Stimulated activated CD8-positive, alpha-beta memory T cell treated with anti-CD3 and anti-CD28 coated beads, Interleukin-7, amount 100 ng/mL, for 1 hour (primary cell): ENCODE measurements at places on chromosomes 4 and X.

- DNase-seq: no peak
Observed at GRCh38 chr4:168082379-168082778, 10.0 kb upstream of the ANXA10 start.

DNA sequence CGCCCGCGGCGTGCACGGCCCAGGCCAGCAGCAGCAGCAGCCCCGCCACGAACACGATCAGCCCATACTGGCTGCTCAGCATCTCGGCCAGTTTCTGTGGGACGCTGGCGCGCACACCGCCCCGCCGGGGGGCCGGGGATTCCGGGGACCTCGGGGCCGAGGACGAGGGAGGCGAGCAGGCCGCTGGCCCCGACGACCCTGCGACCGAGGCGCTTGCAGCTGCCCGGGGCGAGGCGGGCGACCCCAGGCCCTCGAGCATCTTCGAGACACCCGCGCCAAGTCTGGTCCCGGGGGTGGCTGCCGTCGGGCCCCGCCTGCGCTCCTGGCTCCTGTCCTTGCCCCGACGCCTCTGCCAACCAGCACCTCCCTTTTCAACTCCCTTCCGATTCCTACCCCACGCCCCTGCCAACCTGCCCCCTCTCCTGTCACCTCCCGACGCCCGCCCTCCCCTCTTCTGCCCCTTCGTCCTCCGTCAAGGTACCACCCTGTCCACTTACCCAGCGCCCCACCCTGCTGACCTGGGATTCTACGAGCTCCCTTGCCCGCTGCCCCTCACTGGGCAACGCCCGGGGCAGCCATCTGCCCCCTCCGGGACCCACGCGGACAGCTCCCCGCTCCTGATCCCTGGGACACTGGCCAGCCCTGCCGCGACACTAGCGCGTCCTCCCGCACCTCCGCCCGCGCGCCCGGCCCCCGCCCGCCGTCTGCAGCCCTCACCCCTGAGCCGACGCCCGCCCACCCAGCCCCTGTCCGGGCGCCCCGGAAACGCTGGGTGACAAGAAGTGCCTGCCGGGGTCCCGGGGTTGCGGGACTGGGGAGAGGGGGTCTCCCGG lies at the start of gene OTOP1:
Gene OTOP1 (minus strand): TSS at position 324 of the 833 bp plus-strand sequence. CDS start 65 bp downstream, at position 259.
- no peak for DNase-seq

DNA sequence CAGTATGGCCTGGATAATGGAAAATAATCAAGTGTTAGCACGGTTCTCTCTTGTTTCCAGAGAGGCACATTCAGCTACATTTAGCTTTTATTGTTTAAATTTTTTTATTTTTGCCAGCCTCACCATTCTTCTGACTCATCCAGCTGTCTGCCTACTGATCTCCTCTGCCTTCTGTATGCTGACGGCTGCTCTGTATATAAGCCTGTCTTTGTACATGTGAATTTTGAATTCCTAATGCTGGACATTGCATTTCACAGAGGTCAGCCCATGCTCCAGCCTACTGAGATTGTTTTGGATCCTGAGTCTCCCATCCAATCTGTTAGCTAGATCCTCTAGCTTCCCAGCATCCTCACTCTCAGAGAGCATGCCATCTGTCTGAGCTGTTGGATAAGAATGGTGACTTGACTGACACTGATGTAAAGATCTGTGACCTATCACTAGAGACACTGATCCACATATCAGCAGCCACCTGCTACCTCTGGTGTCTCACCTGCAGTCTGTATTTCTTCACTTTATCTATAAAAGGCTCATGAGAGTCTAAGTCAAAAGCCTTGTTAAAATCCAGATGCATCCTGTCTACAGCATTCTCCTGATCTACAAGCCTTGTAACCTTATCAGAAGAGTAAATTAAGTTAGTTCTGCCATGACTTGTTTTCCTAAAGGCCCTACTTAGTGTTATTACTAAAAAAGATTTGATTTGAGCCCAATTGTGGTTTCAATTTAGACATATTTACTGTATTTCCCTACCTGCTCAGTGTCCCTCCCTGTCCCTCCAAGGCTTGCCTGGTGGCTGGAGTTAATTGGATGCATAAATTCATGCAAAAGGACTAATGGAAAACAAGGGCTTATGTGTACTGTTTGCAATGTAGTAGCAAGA lies 25.6 kb upstream of the ARHGAP36 start:
- DNase-seq: no peak

DNA sequence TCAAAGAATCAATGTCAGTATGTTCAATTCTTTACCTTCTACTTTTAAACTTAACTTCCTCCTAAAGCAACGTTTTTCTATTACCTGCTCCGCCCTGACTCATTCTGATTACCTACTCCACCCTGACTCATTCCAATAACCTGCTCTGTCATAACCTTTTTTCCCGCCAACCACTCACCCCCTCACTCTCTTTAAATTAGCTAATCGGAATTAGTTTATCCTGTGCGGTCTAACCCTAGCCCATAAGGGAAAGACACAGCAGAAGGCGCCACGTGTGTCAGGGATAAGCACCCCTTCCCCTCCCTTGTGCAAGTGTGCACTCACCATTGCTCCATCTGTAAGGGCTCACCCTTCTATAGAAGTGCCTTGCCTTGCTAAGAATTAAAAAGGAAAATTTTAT lies 64.4 kb downstream of the EIF4E start:
- DNase-seq: no peak

GRCh38 chr4:76634220-76634619 lies 199.2 kb downstream of the SHROOM3 start:
- DNase-seq: no peak

DNA sequence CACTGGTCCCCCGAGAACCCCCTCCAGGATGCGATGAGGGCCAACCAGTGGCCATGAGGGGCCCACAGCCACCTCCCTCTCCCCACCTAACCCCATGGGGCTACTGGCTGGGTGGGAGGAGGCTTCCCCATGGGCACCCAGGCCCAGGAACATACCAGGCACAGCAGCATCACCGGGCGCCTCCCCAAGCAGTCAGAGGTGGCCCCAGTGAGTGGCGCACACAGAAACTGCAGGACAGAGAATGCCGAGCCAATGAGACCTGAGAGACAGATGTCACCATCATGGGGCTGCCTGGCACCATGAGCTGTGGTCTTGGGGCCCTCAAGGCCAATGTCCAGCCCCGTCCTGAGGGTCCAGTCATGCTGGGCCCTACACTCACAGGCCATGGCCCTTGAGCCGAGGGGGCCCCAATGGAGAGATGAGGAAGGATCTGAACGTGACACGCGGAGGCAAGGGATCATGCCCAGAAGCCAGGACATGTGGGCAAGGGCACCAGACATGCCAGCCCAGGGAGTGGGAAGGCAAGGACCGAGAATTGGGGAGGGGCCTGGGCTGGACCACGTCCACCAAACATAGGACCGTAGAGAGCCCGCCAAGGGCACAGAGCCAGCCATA lies 30.1 kb downstream of the NOP14 start:
- no peak for DNase-seq

- no peak for DNase-seq
Observed at GRCh38 chr4:144787365-144788258, 141.7 kb downstream of the HHIP start.

- no peak for DNase-seq
Observed at GRCh38 chr4:144905286-144905685, 192.7 kb downstream of the ANAPC10 start.

- DNase-seq: no peak
Observed at GRCh38 chr4:7518871-7519637, 84.3 kb upstream of the PSAPL1 start.

DNA sequence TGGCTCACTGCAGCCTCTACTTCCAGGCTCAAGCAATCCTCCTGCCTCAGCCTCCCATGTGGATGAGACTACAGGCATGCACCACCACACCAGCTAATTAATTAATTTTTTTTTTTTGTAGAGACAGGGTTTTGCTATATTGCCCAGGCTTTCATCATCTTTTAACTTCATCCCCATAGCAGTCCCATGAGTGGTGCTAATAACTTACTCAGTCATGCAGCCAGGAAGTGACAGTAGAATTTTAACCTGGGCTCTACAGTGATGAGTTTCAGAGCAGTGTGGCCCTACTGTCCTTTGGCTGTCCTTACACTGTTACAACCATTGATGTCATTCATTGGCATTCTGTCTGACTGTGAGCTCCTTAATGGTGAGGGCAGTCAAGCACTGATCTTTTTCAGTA lies 3.9 kb upstream of the OCIAD2 start:
- no peak for DNase-seq

GRCh38 chr4:124529131-124529530 lies 183.4 kb downstream of the ANKRD50 start:
- no peak for DNase-seq

- no peak for DNase-seq
Observed at GRCh38 chrX:8346060-8346459, 118.6 kb upstream of the VCX3B start.

- no peak for DNase-seq
Observed at GRCh38 chr4:25904748-25905082, 9.3 kb upstream of the SMIM20 start.

DNA sequence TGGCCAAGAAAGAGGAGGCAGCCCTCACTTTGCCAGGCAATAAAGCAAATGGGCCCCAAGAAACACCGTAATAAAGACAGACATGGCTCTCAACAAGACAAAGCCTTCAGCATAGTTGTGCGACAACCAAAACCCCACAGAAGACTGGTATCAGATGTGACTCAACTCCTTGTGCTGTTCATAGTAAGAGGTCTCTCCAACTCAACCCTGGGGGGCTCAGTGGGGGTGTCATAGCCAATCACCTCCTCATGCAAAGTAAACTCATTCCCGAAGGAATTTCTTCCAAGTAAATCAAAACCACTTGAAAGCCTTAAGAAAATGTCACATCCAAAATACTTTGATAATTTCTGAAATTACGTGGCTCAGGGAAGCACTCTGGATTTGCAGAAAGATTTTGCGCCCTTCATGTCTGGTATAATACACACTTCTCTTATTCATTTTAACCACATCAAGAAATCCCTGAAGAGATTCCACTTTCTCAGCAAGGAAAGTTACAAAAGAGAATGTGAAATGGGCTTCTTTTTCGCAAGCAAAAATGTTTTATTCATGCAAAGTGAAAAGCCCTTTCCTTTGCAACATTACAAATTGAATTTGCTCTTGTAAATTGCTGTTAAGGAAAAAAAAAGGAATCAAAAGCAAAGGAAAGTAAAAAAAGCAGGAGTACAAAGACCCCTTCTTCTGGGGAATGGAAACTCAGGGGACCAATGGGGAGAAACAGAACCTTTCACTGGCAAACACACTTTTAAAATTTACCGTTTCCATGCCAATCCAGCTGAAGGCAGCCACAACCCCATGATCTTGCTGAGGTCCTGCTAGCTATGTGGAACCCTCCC lies 137.4 kb downstream of the NSUN7 start:
- DNase-seq: no peak

- DNase-seq: no peak
Observed at GRCh38 chrX:20802036-20802435, 535.3 kb upstream of the RPS6KA3 start.

GRCh38 chrX:276581-277201 lies 4.5 kb upstream of the PLCXD1 start:
- no peak for DNase-seq

- no peak for DNase-seq
Observed at GRCh38 chrX:122816288-122816687, 367.8 kb upstream of the GRIA3 start.

DNA sequence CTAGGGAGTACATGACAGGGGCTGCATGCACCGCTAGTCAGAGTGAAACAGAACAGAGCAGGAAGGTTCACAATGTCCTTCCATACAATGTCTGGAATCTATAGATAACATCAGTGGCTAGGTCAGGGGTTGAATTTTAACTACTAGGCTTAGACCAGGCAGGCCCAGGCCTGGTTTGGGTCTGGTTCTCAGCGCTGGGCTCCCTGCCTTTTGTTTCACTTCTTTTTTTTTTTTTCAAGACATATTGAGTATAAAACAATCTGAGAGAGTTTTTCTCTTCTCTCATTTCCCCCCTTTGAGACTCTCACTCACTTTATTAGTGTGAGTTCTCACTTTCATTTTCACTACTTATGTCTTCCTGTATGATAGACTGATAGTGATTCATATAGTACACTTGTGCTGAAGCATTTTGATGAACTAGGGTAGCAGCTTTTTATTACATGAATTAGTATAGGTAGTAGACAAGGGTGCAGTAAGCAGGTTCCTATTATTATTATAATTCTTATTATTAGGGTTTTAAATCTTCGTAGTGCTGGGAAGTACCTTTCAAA lies 120.0 kb upstream of the ZDHHC15 start:
- no peak for DNase-seq

- no peak for DNase-seq
Observed at GRCh38 chr4:72076562-72076961, 44.8 kb downstream of the NPFFR2 start.

- no peak for DNase-seq
Observed at GRCh38 chr4:119977076-119977940, 89.3 kb downstream of the MAD2L1 start.

DNA sequence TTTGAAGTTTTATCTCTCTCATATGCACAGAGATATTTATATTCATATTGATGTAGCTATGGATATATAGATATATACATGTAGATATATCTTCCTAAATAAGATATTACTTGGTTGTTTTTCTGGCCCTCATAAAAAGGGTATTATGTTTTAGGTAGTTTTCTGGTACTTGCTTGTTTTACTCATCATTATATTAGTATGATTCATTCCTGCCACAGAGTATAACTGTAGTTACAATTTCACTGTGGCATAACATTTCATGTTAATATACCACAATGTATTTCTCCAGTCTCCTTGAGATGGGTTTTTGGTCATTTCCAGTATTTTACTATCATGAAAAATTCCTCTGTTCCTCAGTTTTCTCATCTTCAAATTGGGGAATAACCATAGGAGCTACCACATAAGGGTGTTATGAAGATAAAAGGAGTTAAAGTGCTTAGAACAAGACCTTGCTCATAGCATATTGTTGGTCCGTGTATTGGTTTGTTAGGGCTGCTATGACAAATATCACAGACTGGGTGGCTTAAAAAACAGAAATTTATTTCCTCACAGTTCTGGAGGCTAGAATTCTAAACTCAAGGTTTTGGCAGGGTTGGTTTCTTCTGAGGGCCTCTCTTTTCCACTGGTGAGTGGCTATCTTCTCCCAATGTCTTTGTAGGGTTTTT lies 129.7 kb downstream of the TMEM164 start:
- DNase-seq: no peak

GRCh38 chr4:110096405-110096804 lies 102.0 kb downstream of the ELOVL6 start:
- DNase-seq: no peak

DNA sequence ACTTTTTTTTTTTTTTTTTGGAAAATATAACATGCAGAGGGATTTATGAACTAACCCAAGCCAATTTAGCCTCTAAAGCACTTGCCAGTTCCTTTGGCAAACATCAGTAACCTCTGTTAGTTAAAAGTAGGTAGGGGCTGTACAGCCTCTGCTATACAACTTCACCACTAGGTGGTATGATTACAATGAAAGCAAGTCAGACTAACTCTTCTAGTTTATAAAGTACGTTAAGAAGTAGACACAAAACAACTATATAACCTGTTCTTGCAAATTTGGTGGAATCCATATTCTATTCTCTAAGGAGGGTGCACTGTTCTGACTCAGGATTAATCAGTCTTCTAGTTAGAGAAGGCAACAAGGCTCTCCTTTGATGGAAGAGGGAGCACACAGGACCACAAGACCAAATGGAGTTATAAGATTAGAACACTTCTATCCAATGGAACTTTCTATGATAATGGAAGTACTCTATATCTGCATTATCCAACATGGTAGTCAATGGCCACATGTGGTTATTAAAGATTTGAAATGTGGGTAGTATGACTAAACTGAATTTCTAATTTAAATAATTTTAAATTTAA lies 12.8 kb downstream of the AIMP1 start:
- no peak for DNase-seq

GRCh38 chr4:75511841-75512240 lies 2.4 kb downstream of the RCHY1 start:
- no peak for DNase-seq

- DNase-seq: no peak
Observed at GRCh38 chr4:132328761-132329160, 820.3 kb upstream of the PCDH10 start.

GRCh38 chrX:56231537-56232090 lies 542 bp upstream of the KLF8 start:
- DNase-seq: no peak
